GM04503 (cell line): ENCODE measurements at places on chromosomes 3 and 15.
A peak's percentile ranks its signal among the peaks of the same experiment; 100 is the strongest.

- DNase-seq: no peak
These were observed 37.7 kb upstream of the SYNPR start for GRCh38 chr3:63240381-63240902.

DNA sequence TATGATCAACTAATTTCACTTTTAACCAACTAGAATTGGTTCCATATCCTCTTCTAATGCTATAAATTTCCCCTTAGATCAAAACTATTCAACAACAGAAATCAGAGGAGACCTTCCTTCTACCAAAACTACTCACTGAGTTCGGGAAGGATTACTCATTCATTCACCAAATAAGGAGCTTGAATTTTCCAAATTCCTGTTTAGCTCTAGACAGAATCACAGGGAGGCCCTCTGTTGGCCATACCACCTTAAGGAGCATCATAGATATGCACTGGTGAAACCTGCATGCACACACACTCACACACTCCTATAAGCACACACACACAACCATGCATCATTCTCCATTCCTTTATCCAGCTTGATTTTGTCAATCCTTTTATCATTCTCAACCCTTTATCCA, 49.0 kb downstream of the SUCLG2 start:
- DNase-seq: peak; percentile 38

- DNase-seq: no peak
These were observed 71.9 kb upstream of the GOLGA8B start for GRCh38 chr15:34655326-34655725.

DNA sequence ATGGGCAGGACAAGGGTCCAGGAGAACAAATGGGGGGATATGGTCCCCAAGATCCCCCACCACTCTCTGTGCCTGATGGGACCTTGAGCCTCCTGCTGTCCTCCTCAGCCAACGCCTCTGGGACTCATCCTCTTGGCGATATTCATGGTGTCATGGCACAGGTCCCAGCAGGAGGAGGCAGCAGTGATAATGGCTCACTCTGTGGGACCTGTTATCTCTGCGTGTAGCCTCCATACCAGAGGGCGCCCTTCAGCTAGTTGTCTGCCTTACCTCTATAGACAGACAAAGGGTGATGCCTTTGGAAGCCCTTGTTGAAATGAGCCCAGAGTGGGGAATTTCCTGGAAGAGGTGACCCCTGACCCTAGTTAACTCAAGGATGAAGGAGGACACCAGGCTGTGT, 7.4 kb downstream of the ZBTB47 start:
- no peak for DNase-seq

DNA sequence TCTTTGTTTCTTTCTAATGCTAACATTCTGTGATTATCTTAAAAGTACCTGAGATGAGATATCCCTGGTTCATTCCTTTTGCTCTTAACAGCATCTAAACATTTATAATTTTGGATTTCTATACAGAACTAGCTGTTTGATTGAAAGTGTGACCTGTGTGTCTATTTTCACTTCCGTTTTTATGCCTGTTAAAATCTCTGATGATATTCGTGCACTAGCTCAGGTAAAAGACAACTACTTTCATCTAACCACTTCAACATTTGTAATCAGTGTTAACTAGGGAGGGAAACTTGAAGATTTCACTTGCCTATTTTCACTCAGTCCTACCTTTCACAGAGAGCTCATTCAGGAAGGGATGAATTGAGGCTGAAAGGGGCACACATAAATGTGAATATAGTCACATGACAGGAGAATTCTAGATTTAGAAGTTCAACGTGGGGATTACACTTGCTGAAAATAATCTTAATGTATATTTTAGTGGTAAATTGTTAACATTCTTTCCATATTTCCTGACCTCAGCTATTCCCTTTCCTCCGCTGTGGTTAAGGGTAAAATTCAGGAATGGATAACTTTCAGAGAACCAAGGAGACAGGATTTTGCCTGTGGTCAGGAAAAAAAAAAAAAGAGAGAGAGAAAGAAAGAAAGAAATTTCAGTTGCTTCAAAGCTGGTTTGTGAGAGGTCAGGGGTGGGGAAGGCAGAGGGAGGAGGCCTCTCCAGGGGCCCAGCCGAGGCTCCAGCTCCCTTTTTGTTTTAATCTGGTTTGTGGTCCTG, 159.8 kb upstream of the TSC22D2 start:
- peak; percentile 73 for DNase-seq

- DNase-seq: no peak
These were observed 55.2 kb downstream of the MGLL start for GRCh38 chr3:127767126-127767525.

DNA sequence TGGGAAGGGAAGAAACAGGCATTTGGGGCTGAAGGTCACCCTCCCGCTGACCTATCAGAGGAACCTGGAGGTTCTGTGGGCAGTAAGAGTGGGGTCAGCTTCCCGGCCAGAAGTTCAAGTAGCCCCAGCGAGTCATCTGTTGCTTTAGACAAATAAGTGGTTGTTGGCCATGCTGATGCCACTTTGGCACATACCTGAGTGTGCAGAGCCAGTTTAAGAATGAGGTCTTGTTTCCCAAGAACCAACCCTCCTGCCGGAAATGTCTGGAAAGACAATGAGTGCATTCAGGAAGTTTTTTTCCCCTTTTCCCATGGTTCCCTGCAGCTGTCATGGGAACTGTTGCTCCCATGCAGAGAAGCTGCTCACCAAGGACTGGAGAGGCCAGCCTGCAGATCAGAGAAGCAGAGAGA, 166.7 kb downstream of the ZNF621 start:
- no peak for DNase-seq

GRCh38 chr15:80679804-80680175, 15.3 kb upstream of the ABHD17C start:
- DNase-seq: no peak

- no peak for DNase-seq
These were observed 475.2 kb upstream of the PPP2R3A start for GRCh38 chr3:135490219-135490915.

DNA sequence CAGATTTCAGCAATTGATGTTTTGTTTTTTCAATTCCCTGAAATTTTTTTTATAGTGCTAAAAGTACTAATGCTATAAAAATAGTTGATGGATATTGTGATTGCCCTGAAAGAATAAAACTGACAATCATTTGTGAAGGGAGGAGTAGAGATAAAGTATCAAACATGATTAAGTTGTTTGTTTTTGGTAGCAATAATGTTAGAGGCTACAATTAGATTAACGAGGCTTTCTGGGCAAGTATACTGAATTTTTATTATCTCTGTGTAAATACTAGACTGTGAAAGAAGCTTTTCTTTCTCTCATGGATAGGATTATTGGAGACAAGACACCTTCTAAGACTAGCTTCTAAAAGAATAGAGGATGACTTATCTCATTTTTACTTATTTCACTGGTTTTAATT, 15.6 kb downstream of the NR1D2 start:
- DNase-seq: no peak

DNA sequence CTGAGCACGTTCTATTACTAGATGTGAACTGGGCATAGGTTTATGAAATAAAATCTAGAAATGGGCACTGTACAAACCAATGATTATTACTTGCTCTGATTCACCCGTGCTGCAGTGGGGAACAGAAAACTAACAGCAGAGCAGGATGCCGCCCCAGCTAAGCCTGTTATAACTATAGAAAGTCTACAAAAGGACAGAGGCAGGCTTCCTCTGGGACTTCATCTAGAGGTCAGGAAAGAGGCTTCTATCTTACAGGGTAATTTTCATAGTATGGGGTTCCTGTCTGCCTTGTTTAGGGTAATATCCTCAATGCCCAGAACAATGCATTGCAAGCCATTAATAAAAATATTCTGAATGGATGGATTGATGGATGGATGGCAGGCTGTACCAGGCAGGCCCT, 177.0 kb upstream of the TBL1XR1 start:
- no peak for DNase-seq

DNA sequence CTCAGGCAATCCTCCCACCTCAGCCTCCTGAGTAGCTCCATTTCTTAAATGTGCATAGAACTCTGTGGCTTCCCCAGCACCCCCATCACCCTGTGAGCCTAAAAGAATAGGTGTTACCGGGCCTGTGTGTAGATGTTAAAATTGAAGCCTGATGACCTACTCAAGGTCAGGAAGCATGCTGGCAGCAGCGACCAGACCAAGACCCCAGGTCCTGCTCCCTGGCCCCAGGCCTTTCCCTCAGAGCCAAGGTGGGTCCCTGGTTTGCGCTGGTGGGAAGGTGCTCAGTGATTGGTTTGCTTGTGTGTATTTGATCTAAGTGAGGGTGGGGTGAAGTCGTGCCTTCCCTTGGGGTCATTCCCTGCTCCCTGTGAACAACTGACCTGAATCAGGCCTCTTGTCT, 18.4 kb upstream of the CRABP1 start:
- DNase-seq: no peak

- DNase-seq: no peak
These were observed 280.5 kb downstream of the GAP43 start for GRCh38 chr3:115903843-115904242.

DNA sequence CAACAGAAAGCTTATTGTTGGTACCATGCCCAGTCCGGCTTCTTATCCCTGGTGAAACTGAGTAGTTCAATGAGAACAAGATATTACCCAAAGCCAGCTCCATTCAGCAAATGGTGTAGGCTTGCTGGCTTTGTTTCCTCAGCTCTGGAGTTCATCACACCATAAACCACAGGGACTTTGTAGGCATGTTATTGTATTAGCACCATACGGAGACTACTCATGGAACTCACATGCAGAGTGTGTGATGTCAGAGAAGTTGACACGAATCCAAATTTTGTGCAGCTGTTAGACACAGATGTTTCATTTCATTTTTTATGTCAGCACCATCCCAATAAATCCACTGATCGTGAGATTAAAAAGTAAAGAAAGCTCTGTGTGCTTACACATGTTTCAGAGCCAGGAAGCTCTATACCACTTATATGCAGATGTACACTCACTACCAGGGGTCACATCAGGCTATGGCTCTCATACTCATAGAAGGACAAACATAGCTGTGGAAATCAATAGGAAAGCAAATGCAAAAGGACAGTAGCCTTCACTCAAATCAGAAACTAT, 63.4 kb upstream of the LEKR1 start:
- DNase-seq: peak; percentile 62

GRCh38 chr3:60764870-60765269, 486.4 kb downstream of the FHIT start:
- DNase-seq: no peak

- peak; percentile 71 for DNase-seq
These were observed 62.9 kb upstream of the NR2E3 start for GRCh38 chr15:71747128-71748083.

DNA sequence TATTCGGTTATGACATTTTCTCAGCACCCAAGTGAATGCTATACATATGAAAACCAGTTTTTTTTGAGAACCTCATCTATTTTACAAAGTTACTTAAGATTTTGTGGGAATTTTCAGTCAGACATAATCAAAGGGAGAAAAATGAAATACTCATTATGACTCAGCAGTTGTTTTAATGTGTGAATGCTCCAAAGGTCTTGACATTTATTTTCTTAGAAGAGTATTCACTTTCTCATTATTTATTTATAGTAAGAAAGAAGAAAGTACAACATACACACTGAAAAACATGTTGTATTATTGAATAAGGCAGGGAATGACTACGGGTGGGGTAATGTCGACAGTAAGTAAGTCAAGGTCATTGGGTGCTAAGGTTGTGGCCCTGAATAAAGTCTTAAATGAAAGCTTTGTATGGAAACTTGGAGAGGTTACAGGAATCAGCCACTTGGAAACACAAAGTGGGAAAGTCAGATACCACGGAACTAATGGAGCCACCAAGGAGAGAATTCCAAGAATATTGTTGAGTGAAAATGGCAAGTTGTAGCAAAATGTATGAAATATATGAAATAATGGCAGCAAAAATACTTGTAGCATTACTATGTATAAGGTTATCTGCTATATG, 844.5 kb downstream of the TBL1XR1 start:
- DNase-seq: peak; percentile 6

- DNase-seq: no peak
These were observed 417.6 kb upstream of the RGMA start for GRCh38 chr15:93506646-93507045.

DNA sequence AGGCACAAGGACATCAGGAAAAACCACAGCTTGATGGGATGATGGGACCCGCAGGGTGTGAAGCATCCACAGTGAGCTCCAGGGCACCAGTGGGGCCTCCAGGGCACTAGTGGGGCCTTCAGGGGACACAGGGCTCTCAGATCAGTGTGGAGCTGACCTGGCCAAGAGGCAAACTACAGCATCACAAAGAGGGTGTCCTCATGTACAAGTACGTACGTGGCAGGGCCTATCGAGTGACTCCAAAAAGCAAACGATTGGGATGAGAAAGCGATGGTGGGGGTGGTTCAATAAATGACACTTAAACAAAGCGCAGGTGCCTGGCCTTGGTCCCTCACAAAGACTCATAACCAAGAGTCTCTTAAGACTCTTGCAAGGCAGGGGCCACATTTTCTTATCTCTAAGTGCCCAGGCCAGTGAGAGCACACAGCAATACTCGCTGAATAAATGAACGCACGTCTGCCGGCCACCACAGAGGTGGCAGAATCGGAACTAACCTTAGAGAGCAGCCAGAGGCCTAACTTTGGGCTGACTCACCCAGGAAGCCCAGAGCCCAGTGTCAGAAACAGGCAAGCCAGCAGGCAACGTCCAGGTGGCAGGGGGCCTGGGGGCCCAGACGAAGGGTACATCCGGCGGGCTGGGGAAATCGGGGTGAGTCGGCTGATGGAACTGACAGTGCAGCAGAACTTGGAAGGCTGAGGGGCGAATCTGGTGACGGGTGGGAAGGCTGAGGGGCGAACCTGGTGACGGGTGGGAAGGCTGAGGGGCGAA, 8.7 kb downstream of the PCSK6 start:
- DNase-seq: no peak
